ENCODE measurements at places on chromosomes 11 and 22.
A peak's percentile ranks its signal among the peaks of the same experiment; 100 is the strongest.

DNA sequence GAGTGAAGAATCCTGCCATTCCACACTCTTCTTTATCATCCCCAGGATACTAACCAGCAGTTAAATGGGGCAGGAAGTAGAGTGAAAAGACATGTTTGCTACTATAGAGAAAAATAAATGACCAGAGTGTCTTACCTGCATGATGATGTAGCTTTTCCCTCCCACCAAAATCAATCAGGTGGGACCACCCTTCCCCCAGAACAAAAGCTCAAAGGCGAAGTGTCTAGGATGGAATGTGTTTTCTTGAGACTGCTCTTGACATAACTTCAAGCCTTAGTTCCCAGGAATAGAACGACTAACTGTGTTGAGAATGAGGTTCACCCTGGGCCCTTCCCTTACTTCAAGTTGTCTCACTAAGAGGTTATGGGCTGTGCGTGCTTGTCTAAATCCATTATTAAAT, 339.2 kb upstream of the CCDC90B start:
- no peak for DNase-seq

DNA sequence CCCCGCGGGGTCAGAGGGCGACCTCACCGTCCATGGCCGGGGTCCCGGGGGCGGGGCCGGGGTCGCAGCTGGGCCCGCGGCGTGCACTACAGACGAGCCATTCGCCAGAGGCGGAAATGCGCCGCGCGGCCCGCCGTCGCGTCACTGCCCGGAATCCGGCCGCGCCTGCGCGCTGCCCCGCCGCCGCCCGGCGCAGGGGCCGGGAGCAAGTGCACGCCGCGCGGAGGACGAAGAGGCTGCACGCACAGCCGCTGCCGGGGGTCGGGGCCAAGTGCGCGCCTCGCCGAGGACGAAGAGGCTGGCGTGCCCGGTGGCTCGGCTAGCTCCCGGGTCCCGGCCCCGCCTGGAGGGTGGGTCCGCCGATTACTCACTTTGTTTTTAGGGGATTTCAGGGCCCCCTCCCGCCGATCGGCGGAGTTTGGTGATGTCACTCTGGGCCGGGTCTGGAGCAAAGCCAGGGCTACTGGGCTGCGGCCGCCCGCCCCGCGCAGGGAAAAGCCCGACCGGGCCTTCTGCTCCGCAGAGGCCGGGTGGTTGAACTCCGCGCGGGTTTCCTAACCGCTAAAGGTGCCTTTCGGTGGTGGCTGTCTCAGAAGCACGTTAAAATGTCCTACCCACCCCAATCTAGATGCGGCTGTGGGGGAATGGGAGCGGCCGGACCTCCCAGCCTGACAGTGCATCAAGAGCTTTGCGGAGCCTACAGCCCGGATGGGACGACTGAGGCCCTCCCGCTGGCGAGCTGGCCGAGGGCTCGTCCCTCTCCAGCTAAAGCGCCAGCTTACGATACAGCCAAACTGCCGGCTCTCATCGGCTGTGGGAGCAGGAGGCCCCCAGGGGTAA, at the start of gene RELA:
Gene RELA (minus strand): TSS at position 118 of the 840 bp plus-strand sequence. CDS start 84 bp downstream, at position 34.
- peak; percentile 92 for DNase-seq

- DNase-seq, result no peak
Measured at GRCh38 chr22:30306627-30307011, 17.3 kb upstream of the CASTOR1 start.

- no peak for DNase-seq
Measured at GRCh38 chr11:69150175-69150574, 5.6 kb upstream of the SMIM38 start.

DNA sequence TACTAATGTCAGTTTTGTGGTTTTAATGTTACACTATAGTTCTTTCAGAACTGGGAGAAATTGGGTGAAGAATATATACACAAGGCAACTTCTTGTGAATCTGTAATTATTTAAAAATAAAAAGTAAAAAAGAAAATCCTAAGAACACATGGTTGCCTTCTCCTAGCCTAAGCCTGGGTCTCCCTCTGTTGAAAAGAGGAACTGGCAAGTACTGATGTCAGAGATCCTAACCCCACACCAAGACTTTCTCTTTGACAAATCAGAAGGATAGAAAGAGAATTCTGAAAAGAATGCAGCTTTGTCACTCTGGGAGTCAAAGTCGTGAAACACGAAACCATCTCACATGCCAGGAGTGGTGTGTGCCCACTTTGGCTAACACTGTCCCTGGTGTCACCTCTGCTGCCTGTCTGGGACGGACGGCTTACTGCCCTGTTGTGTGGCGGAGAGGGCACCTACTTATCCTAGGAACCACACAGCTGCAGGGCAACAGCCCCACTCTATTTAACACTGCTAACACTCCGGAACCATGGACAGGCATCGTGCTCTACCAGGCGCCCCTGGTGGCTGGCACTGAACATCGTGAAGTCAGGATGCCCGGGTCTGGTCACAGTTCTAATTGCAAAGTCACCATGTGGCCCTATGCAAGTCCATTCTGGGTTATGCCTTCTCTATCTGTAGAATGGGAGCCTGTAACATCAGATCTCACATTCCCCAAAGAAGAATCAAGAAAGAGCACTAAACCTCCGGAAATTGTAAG, 108.7 kb upstream of the CD82 start:
- DNase-seq, result no peak

- no peak for DNase-seq
Measured at GRCh38 chr11:70246196-70246595, 24.3 kb upstream of the PPFIA1 start.
